CD4-positive, alpha-beta T cell treated with Interferon gamma for 1 hour (primary cell): ENCODE measurements at places on chromosomes 5 and 9.

DNA sequence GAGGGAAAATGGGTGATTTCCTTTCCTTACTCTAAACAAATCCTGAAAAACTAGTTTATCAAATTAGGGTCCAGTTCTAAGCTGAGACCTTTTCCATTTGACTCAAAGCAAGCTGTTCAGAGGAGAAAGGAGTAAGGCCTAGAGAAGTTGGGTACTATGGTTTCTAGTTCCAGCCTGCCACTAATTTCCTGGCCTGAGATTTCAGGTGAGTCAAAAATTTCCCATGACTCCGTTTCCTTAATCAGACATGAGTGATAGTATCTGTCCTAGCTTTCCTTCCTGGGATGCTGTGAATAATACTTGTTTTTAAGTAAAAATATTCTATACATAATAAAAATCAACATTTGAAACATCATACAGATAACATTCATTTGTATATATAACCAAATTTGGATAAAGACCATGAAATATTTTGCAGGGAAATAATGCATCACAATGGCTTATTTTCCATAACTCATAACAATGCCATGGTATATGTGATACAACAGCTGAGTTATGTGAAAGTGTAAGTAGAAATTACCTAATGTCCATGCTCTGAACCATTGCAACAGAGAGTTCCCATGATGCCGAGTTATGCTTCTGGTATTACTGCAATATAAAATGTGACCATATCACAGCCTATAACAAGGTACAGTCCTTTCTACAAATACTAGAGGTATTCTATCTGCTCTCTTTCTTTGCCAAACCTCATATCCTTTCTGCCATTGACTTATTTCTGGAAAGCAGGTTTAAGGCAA, 142.7 kb downstream of the MLLT3 start:
- DNase-seq: no peak

DNA sequence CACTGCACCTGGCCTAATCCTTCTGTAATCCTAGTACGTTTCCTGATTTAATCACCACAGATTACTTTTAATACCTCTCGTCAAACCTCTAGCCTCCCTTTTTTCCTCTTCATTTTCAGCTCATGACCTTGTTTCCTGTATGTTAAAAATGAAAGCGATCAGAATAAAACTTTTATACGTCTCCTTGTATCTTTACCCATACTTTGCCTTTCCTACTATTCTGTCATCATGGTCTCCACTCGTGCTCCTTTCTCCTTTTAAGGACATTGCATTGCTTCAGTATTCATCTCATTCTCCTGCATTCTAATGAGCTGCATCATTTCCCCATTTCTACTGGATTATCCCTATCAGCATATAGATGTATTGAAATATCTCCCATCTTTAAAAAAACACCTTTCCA, 8.5 kb downstream of the CDC42SE2 start:
- no peak for DNase-seq

- DNase-seq: no peak
Observed at GRCh38 chr5:127985811-127986325, 97.7 kb upstream of the SLC12A2 start.

DNA sequence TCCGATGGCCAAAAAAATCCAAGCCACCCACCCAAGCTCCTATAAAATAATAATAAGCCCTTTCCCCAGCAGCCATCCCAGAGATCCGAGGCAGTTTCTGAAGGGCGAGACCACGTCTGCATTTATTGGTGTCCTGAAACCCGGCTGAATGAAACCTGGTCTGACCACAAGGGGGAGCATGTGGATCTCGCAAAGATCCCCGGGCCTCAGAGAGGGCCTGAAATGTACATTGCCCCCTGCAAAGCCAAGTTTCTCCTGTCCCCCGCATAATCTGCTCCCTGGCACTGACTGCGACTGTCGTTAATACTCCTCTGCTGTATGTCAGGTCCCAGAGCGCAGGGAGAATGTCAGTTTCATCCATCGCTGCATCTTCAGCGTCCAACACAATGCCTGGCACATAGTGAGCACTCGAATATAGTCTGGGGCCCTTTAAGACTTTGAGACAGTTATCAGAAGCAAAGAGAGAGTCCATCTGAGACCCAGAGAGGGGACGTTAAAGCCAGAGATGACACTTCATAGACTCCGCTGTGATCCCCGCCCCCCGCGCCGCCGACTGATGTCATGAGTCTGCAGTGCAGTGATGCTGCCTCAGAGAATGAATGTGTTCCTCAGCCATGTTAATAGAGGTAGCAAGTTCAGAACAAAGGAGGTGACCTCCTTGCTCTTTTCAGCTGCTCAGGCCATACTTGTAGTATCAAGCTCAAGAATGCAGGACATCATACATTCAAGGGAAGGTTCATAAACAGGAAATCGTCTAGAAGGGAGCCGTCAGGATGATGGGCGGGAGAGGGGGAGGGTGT, 74.5 kb upstream of the BARHL1 start:
- DNase-seq: peak; percentile 48

- DNase-seq: no peak
Observed at GRCh38 chr9:126589349-126589748, 24.4 kb upstream of the LMX1B start.

DNA sequence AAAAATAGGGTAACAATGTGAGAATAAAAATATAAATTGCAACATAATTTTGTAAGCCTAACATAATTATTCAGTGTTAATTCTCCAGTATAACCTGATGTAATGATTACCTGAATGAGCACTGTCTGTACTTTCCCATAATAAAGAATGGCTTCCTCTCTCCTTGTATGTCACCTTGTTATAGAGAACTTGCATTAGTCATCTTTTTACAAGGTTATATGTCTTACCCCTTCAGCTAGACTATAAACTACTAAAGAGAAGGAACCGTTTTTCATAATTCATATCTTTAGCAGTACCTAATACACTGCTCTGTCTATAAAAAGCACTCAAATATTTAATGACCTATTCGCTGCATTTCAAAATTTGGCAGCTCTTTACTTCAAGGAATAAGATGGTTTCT, 19.8 kb downstream of the STRBP start:
- no peak for DNase-seq

GRCh38 chr9:128201441-128202369, 1.5 kb upstream of the DNM1 start:
- no peak for DNase-seq

- DNase-seq: peak; percentile 73
Observed at GRCh38 chr5:83368319-83368718, 103.2 kb upstream of the VCAN start.

DNA sequence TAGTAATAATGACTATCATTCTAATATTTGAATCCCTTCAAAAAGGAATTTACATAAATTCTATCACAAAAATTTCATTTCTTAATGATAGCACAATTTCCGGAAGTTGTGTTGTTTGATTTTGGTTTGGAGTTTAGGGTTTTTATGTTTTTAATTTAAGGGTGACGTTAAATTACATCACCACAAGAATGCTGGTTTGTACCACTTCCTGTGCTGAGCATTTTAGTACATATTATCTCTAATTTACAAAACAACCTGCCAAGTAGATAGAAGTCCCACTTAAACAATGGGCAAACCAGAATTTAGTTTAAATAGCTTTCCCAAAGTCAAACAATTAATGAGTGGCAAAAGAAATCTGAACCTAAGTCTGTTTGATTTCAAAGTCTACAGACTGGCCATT, 63.4 kb downstream of the DENND1A start:
- no peak for DNase-seq

DNA sequence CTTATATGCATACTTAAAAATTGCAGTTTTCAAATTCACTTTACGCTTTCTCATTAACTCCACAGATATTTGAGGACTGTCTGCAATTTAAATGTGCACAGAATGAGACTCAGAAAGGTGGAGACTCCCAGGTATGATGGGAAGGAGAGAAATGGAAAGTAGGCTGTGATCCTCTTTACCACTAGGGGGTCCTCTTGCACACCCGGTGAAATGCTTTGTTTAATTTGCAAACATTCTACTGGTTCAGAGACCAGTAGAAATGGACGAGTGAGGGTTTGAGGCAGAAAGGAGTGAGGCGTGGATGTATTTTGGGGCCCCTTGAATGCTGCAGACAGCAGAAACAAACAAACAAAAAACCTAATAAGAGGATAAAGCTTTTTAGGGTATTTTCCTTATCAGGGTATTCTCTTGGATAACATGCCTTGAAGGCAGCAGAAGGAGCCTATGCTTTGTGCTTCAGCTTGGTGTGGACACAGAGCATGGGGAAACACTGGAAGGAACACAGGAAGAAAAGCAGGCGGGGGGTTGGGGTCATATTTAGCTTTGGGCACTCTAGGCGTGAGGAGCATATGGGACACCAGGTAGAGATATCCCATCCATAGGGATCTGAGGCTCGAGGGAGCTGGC, 410.1 kb downstream of the DMRT2 start:
- no peak for DNase-seq

DNA sequence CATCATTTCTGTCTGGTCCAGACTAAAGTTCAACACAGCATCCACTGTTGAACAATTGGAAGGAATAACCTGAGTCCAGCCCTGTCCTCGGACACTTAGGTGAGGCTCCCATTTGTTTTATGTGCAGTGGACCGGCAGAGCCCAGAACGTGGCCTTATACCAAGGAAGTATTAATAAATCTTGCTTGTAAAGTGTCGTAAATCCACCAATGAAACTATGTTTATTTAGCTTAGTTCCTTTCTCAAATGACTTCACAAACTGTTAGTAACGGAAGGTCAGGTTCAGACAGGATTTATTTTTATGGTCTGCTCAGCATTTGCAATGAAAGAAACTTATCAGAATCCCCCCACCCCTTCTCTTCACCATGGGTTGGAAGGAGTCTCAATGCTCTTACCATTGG, 149.5 kb downstream of the PCSK1 start:
- DNase-seq: no peak

GRCh38 chr5:171311322-171312077, 2.5 kb downstream of the TLX3 start:
- no peak for DNase-seq

DNA sequence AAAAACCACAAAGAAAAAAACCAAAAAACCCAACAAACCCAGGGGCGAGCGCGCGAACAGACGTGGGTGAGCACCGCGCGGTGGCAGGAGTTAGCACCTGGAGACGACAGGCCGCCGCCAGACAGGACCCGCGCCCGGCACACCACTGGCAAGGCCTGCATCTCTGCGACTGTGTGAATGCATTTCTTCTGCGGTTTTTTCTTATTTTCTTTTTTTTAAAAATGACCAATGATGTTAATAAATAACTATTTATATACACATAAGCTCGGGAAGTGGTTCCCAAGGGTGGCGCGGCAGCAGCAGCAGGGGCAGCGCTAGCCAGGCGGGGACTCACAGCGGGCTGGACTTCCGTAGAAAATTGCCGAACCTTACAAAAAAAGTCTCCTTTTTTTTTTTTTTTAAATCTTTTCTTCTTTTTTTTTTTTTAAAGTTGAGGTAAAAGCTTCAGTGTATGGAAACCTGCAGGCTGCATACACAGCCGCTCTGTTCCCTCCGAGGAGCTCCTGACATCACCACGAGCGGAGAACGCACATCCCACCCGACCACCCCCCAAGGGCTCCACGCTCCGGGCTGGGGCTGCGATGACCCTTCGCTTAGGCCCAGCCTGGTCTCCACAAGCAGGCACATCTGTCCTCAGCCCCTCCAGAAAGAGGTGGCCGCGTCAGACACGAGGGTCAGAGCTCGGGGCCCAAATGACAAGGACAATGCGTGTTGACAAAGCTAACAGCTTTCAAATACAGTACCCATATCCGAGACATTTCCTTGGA, 7.4 kb downstream of the BRD3OS start:
- no peak for DNase-seq

GRCh38 chr9:125262294-125262991, 817 bp downstream of the GAPVD1 start:
- DNase-seq: no peak

GRCh38 chr9:122320413-122320881, 50.4 kb upstream of the PTGS1 start:
- no peak for DNase-seq

DNA sequence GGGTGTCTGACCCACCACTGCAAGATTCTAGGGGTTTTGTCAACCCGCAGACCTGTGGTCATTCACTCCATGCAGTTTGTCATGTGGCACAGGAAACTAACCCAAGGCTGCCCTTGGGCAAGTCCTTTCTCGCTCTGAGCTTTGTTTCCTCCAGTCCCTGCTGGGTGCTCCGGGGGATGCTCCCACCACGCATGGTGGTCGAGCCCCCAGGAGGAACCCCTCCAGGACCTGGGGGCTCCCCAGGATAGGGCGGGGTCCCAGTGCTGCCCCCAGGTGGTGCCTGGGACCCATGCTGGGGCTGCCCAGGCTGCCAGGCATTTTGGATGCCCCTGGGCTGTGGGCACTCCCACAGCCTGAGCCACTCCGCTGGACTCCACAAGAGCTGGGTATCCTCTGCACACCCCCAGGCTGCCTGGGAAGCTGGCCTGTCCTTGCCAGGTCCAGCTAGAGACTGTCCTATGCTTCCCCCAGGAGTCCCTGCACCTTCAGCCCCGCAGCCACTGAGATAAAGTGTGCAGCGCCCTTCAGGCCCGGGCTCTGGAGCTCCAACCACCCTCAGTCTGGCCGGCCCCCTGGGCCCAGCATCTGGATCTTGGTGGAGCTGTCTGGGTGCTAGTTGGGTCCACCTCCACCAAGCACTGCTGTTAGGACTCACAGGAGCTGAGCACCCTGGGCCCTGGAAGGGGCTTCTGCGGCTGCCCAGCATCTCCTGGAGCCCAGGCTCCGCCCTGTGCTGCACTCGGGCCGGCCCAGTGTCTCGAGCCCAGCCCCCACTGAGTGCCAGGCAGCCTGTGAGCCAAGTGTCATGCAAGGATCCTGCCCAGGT, 104.3 kb downstream of the PHF2 start:
- no peak for DNase-seq

- no peak for DNase-seq
Observed at GRCh38 chr9:21174671-21175070, 8.2 kb upstream of the IFNA21 start.

DNA sequence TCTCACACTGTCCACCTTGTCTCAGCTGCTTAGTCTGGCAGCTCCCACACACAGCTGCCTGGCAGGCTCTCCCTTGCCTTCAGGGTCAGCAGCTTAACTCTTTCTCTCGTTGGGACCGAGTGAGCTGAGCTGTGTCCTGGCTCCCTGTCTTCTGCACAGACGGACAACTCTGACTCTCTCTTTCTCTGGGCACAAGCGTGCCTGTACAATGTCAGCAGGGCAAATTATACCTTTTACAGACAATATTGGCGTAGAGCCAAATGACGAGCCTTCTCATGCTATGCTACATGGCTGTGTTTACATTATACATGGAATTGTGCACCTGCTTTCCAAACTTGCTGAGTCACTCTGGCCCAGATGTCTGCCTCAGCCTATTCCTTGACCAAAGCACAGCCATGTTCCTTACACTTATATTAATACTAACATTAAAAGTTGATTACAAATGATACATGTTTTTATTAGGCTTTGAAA, 188.6 kb downstream of the CYLC2 start:
- DNase-seq: no peak

- no peak for DNase-seq
Observed at GRCh38 chr5:11182441-11183080, 421.5 kb upstream of the DAP start.

GRCh38 chr9:130833031-130833990, 1.7 kb upstream of the ABL1 start:
- DNase-seq: no peak

DNA sequence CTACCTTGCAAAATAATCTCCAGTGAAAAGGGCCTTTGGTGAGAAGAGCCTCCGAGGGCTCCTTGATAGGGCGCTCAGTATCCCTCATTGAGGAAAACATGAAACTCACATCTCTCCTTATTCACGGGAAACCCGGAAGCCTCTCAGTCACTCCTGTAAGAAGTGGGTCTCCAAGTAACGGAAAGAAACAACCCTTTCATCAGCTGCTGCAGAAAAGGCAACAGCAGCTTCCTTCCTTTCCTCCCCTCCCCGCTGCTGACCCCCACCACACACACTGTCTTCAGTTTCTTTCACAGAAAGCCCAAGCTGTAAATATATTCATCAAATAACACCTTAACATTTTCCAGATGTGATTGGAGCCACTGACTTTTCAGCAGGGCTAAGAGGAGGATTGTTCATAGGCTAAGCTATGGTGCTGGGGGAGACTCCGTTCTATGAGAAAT, 81.4 kb downstream of the C9orf152 start:
- no peak for DNase-seq
